ENCODE measurements at places on chromosomes 1 and 21.

- no peak for DNase-seq
Observed at GRCh38 chr1:46098027-46098712, 34.3 kb downstream of the PIK3R3 start.

DNA sequence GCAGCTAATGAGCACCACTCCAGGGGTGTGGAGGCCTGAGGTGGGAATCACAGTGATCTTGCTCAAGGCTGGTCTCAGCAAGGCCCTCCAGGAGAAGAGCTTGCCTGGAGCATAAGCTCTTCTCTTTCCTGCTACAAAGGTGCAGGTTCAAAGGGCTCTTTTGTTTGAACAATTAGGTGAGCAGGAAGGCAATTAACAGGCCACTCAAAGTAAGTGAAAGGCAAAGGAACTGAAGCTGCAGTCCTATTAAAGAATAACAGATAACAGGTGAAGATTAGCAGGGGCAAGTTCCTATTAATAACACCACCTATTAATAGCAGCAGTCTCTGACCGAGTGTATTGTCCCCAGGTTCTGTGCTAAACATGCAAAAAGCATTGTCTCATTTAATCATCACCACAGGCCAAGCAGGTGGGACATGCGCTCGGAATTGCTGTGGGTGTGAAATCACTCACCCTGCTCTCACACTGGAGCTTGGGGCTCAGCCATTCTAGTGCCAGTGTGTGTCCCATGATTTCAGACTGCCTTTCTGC, 113.8 kb downstream of the RHOU start:
- DNase-seq: no peak

- no peak for DNase-seq
Observed at GRCh38 chr1:222375701-222376100, 172.2 kb downstream of the HHIPL2 start.

- DNase-seq: peak; percentile 92
Observed at GRCh38 chr1:31155216-31155806, 84.4 kb downstream of the NKAIN1 start.

DNA sequence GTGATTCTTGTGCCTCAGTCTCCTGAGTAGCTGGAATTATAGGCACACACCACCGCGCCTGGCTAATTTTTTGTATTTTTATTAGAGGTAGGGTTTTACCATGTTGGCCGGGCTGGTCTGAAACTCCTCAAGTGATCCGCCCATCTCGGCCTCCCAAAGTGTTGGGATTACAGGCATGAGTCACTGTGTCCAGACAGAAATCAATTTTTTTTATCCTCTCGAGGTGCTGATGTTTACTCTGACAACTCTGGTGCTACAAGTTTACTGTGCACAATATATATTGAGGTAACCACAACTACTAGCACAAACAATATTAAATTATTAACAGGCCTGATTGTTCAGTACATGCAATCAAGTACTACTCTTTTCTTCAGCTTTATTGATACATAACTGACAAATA, 39.7 kb downstream of the F13B start:
- DNase-seq: no peak

- no peak for DNase-seq
Observed at GRCh38 chr1:48030211-48030610, 33.0 kb upstream of the TRABD2B start.

GRCh38 chr1:246554201-246554600, 11.9 kb downstream of the TFB2M start:
- DNase-seq: no peak

DNA sequence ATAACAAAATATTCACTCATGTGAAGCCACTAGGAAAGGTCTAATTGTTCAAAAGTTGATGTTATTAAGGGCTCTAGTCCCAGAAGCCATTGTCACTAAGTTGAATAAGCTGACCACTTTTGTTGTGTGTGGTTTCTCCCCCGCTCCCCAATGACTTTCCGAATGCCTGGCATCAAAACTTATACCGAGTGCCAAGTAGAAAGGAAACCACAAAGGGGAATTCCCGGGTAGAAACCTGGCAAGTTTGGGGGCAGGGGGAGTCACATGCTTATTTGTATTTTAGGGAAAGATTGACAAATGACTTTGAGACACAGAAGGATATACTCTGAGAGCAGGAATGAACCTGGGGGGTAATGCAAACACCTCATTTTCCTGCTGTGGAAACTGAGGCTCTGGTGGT, 154.1 kb downstream of the TGFBR3 start:
- DNase-seq: no peak

DNA sequence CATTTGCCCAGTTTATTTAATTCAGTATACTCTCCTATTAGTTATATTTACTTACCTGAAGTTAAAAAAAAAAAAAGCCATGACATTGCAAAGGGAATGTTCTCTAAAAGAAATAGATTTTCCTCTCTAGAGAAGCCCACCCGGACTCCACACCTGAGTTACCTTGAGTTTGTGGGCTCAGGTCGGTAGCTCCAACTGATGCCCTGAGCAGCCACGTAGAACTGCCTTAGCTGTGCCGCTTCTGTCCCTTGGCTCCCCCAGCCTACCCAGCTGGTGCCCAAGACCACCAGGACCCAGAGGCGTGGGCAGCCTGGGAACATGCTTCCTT, 250 bp downstream of the F5 start:
- DNase-seq: no peak

GRCh38 chr1:43271186-43272118, 1.7 kb downstream of the TMEM125 start:
- no peak for DNase-seq

GRCh38 chr1:5709461-5709975, 282.7 kb downstream of the NPHP4 start:
- DNase-seq: no peak

- no peak for DNase-seq
Observed at GRCh38 chr1:202131956-202132821, 9.5 kb downstream of the GPR37L1 start.

Measured in inflammatory macrophage (primary cell).